ENCODE measurements at places on chromosomes 2 and 18.
A peak's percentile ranks its signal among the peaks of the same experiment; 100 is the strongest.

DNA sequence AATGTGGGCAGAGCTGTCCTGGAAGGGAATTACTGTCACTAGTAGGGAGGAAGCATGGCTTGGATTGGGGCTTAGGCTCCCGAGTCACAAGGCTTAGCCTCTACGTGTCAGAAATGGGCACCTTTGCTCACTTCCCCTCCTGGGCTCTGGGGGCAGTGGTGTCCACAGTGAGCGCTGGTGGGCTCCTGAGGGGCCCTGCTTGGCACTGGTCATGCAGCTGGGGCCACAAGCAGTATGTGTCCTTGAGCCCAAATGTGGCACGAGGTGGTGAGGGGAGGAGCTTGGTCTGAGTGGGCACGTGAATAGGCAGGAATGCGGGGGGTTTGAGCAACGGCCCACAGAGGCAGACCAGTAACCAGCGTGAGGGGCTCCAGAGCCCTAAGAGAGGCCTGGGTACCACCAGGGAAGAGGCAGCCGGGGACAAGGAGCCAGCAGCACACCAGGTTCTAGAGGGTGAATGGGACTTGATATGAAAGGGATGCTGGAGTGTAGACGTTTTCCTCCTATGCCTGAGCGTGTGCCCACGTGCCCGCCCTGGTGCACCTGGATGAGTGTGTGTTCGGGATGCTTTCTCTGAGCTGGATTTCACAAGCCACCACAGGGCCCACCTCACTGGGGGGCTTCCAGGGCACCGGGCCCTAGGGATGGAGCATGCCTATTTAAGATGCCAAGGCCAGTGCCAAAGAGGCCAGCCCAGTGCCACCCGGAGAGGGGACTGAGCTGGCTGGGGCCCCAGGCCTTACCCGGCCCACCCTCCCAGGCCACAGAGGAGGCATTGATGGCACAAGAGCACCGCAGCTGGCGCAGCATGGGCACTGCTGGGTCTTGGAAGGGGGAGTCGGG is 22.8 kb upstream of the PTMA start:
- no peak for DNase-seq

- DNase-seq: no peak
Measured at GRCh38 chr18:80105369-80106167, 3.5 kb upstream of the ADNP2 start.

- no peak for DNase-seq
Measured at GRCh38 chr2:59249441-59250306, 1008.5 kb upstream of the FANCL start.

GRCh38 chr18:58221060-58221725 is 177.2 kb downstream of the NEDD4L start:
- DNase-seq: no peak

- DNase-seq: no peak
Measured at GRCh38 chr2:95303191-95303919, 6.2 kb downstream of the KCNIP3 start.

GRCh38 chr2:196993617-196994016 is 67.1 kb upstream of the PGAP1 start:
- no peak for DNase-seq

- no peak for DNase-seq
Measured at GRCh38 chr18:74869904-74870863, 272.5 kb downstream of the ZNF407 start.

DNA sequence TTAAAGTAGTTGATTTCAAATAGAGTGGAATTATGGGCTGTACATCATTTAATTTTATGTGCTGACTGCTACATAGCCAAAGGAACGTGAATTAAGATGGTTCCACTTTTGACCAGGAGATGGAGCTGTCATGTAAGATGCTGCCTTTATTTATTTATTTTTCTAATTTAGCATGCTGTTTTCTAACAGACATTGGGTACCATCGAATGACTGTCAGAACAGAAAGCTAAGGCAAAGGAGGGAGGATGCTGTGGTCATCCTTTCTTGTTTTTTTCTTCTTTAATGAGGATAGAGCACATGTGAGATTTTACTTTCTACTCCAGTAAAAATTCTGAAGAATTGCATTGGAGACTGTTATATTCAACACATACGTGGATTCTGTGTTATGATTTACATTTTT is at the start of gene SCN2A:
TSS of gene SCN2A (plus strand) at position 185 of the 400 bp plus-strand sequence. CDS start 56,410 bp downstream, outside the sequence.
- DNase-seq: no peak

DNA sequence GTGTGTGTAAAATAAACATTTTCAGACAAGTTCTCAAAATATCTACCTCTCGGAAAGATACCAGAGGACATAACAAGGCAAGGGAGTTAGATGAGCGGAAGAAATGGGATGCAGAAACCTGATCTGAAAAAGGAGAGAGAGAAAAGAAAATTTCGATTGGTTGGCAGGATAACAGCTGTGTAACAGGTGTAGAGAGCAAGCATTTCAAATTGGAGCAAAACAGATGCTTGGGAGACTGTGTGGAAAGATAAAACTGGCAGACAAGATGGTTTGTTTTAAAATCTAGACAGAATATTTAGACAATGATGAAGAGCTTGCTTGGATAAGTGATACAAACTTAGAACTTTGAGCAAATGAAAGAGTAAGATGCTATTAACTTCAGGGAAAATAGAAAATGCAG is 20.2 kb downstream of the CHST9 start:
- no peak for DNase-seq

- no peak for DNase-seq
Measured at GRCh38 chr18:41613003-41613609, 341.9 kb upstream of the PIK3C3 start.

GRCh38 chr2:134782792-134783191 is 55.6 kb upstream of the ACMSD start:
- DNase-seq: no peak

DNA sequence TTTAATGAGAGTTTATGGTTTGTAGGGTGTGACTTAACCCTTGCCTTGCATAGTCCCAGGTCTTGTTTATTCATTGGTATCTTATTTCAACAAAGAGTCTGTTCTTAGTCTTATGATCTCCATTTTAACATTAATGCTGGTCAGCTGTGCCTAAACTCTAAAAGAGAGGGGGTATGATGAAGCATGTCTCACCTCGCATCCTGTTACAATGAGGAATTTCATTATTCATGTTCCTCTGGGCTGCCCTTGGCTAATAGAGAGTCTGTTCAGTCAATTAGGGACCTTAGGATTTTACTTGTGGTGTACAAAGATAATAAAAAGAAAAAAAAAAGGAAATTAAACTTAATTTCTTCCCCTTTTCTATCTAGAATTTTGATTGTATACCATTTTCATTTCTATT is 831.9 kb upstream of the CDH2 start:
- DNase-seq: no peak

GRCh38 chr2:223760838-223761502 is 76.4 kb downstream of the AP1S3 start:
- DNase-seq: no peak

DNA sequence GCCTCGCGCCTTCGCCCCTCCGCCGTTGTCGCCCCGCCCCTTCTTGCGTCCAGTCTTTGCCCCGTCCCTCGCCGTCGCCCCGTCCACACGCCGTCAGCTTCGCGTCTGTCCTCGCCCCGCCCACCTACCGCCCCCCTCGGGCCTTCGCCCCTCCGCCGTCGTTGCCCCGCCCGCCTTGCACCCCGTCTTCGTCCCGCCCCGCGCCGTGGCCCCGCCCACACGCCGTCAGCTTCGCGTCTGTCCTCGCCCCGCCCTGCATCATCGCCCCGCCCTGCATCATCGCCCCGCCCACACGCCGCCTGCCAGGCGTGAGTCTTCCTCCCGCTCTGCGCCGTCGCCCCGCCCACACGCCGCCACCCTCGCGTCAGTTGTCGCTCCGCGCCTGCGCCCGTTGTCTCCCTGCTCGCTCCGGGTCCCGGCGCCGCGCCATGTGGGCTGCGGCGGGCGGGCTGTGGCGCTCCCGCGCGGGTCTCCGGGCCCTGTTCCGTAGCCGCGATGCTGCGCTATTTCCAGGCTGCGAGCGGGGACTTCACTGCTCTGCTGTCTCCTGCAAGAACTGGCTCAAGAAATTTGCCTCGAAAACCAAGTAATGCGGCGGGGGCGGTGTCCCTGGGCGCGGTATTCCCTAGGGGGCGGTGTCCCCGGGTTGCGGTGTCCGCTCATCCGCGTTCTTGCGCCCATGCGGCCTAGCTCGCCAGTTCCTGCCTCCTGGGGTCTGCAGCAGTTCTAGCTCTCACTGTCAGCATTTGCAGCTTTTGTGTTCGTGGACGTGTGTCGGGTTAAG is at the start of gene RBFA:
TSS of gene RBFA (plus strand) at position 367 of the 784 bp plus-strand sequence. CDS start at position 429, 62 bp downstream.
- peak; percentile 99 for DNase-seq

- no peak for DNase-seq
Measured at GRCh38 chr18:12059334-12060181, 34.1 kb upstream of the ANKRD62 start.

- no peak for DNase-seq
Measured at GRCh38 chr2:107812006-107812405, 14.7 kb upstream of the RGPD4 start.

- no peak for DNase-seq
Measured at GRCh38 chr18:32445846-32446245, 24.8 kb downstream of the GAREM1 start.

DNA sequence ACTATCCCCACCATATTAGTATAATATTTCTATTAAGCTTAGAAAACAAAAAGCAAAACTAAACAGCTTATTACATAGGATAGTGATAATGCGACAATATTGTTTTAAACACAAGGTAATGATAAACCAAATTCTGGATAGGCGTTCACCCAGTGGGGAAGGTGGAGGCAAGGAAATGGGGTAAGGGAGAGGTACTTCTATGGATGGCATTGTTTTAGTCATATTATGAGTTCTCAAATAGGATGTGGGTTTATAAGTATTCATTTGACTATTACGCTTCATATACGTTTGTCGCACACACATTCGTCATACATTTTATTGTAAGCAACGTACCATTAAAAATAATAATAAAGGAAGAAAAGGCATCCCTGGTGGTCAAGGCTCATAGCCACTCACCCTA is 88.8 kb upstream of the DNMT3A start:
- DNase-seq: no peak

DNA sequence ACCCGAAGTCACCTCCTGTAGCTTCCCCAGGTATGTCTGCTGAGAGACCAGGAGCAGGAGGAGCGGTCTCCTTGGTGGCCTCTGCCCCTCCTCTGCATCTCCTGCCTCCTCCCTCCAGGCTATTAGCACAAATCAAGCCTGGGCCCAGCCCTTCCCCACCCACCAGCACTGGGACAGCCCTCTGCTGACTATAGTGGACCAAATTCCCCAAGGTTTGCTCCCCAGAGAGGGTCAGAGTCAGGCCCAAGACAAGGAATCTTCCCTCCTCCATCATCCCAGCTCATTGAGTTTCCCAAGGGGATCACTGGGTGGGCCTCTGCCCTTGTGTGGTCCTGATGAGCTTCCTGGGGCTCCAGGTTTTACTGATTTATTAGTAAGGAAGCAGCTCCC is 62.1 kb downstream of the EMILIN2 start:
- DNase-seq: no peak

GRCh38 chr2:124983595-124983994 is 958.5 kb downstream of the CNTNAP5 start:
- DNase-seq: no peak

GRCh38 chr2:225328192-225328591 is 71.3 kb upstream of the NYAP2 start:
- no peak for DNase-seq

GRCh38 chr2:164910101-164910899 is 45.0 kb downstream of the SLC38A11 start:
- peak; percentile 98 for DNase-seq

GRCh38 chr2:120383631-120384340 is 37.9 kb downstream of the INHBB start:
- no peak for DNase-seq

DNA sequence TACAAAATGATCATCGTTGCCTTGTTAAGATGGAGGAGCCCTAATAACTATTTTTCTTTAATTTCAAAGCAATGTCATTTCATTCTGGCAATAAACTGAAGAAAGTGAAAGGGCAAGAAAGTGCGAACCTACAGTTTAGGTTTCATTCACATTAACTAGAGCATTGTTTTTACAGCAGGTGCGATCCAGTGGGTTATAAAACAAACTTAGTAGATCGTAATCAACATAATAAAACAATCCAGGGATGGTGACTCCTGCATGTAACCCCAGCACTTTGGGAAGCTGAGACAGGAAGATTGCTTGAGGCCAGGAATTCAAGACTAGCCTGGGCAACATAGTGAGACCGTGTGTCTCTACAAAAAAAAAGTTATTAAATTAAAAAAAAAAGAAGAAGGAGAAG is 51.1 kb downstream of the AP1S3 start:
- no peak for DNase-seq

- no peak for DNase-seq
Measured at GRCh38 chr2:227876300-227876801, 4.9 kb downstream of the DAW1 start.

DNA sequence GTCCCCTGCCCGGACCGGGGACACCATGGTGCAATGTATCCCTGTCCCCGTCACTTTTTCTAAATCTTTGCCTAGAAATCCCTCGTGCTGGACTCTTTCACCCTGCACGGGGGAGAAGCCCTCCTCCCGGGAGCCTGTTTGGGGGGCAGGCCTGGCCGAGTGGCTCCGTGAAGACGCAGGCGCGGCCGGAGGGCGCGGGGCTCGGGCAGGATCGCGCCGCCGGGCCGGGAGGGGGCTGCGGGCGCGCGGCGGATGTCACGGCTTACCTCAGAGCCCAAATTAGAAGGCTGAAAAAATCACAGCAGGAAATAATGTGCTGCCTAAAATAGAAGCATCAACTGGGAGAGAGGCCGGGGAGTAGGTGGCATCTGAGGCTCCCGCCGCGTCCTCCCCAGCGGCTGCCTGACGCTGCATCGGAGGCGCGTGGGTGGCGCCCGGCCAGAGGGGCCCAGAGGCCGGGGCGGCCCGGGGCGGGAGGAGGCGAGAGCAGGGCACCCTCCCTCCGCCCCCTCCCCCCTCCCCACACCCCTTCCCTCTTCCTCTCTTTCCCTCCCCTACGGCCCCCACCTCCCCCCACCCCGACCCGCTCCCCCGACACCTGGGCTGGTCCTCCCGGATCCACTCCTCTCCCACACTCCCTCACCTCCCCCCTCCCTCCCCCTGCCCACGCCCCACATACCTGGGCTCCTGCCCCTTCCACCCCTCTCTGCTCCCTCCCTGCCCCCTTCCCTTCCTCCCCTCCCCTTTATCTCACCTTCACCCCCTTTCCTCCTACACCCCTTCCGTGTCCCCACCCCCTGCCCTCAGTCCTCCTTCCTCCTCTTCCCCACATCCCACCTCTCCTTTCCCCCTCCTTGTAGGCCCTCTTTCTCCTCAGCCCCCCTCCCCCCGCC is 51.9 kb downstream of the SLC4A1AP start:
- DNase-seq: no peak

DNA sequence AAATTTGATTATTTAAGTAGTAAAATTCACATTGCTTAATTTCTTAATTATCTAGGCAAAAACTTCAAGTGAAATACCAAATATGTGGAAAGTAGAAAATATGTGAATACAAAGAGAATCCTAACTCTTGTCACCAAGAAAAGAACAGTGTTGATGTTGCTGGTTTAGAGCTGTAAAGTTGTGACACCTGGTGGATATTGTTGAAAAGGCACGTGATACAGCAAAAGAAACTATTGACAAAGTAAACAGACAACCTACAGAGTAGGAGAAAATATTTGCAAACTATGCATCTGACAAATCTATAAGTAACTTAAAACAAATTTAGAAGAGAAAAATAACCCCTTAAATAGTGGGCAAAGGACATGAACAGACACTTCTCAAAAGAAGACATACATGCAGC is 25.6 kb upstream of the ZC3H15 start:
- no peak for DNase-seq

All from bone marrow (tissue), 2 donors.